IMR-90 (cell line): ENCODE measurements at places on chromosomes 1 and 21. TPM values are rescaled to one million over a fixed set of nuclear protein-coding genes. Genes with fewer than 3 reads are reported as not detected.

Gene FCMR
- not detected in 2 replicates for total RNA-seq

Gene CELF3
- not detected in 2 replicates for total RNA-seq

Gene SERPINC1
- total RNA-seq, result not detected in 2 replicates

Gene SLC9C2
- not detected in 2 replicates for total RNA-seq

Gene OR2L3
- not detected in 2 replicates for total RNA-seq

Gene CELA3A
- not detected in 2 replicates for total RNA-seq

Gene LGR6
- total RNA-seq, result not detected in 2 replicates

Gene TMEM69
- total RNA-seq, result 14.2 and 19.9 TPM in 2 replicates

Gene LENEP
- total RNA-seq, result not detected in 2 replicates

Gene NEGR1
- total RNA-seq, result 9.1 and 13.1 TPM in 2 replicates

Gene PTBP2
- total RNA-seq, result 37.8 and 38.6 TPM in 2 replicates

Gene OR2M3
- not detected in 2 replicates for total RNA-seq

Gene BTBD8
- 2.0 and 3.6 TPM in 2 replicates for total RNA-seq

Gene MTF2
- 33.3 and 39.8 TPM in 2 replicates for total RNA-seq

Gene LRRC3
- total RNA-seq, result under 0.01 TPM in 2 replicates

Gene LCE1B
- total RNA-seq, result not detected in 2 replicates

Gene RGSL1
- total RNA-seq, result not detected in 2 replicates

Gene DDOST
- total RNA-seq, result 155 and 179 TPM in 2 replicates

Gene U2AF1
- total RNA-seq, result 6.5 and 16.4 TPM in 2 replicates

Gene PRRX1
- 65.4 and 82.8 TPM in 2 replicates for total RNA-seq

Gene HIVEP3
- total RNA-seq, result 1.1 and 1.4 TPM in 2 replicates

Gene C8A
- total RNA-seq, result not detected in 2 replicates

Gene OR2G2
- total RNA-seq, result not detected in 2 replicates

Gene CPLANE2
- 3.2 and 3.3 TPM in 2 replicates for total RNA-seq

Gene BSND
- total RNA-seq, result not detected in 2 replicates

Gene FCRL3
- not detected in 2 replicates for total RNA-seq

Gene TEDDM1
- not detected in 2 replicates for total RNA-seq

Gene RHD
- total RNA-seq, result 0.28 TPM in 1 of 2 replicates, not detected in the other

Gene ERO1B
- 0.54 and 1.7 TPM in 2 replicates for total RNA-seq

Gene CCDC185
- not detected in 2 replicates for total RNA-seq

Gene RNF223
- not detected in 2 replicates for total RNA-seq

Gene GCSAML
- total RNA-seq, result not detected in 2 replicates

Gene ATP1A2
- total RNA-seq, result under 0.01 and 0.28 TPM in 2 replicates

Gene MSTO1
- total RNA-seq, result 19.2 and 21.7 TPM in 2 replicates

Gene MTARC2
- total RNA-seq, result 0.36 and 0.56 TPM in 2 replicates

Gene ATAD3A
- 26.1 and 27.2 TPM in 2 replicates for total RNA-seq

Gene RGS1
- not detected in 2 replicates for total RNA-seq

Gene PCSK9
- under 0.01 TPM in 2 replicates for total RNA-seq

Gene MCOLN3
- not detected in 2 replicates for total RNA-seq

Gene FCRL4
- not detected in 2 replicates for total RNA-seq

Gene DONSON
- total RNA-seq, result 14.3 and 16.7 TPM in 2 replicates

Gene C4BPB
- not detected in 2 replicates for total RNA-seq

Gene GJC2
- 1.1 and 1.4 TPM in 2 replicates for total RNA-seq

Gene WNT3A
- total RNA-seq, result not detected in 2 replicates

Gene TMCO4
- total RNA-seq, result 6.9 and 7.3 TPM in 2 replicates

Gene LCE2A
- total RNA-seq, result not detected in 2 replicates
